Anterior cingulate cortex (tissue), 58 donors: ENCODE measurements at places on chromosomes 16 and 17.

- DNase-seq, result no peak
Observed at GRCh38 chr17:79862771-79863440, 23.7 kb upstream of the CBX4 start.

GRCh38 chr16:50037662-50038220, 12.7 kb downstream of the CNEP1R1 start:
- no peak for DNase-seq

- DNase-seq, result no peak
Observed at GRCh38 chr17:20797292-20797691, 217.8 kb downstream of the CDRT15L2 start.

DNA sequence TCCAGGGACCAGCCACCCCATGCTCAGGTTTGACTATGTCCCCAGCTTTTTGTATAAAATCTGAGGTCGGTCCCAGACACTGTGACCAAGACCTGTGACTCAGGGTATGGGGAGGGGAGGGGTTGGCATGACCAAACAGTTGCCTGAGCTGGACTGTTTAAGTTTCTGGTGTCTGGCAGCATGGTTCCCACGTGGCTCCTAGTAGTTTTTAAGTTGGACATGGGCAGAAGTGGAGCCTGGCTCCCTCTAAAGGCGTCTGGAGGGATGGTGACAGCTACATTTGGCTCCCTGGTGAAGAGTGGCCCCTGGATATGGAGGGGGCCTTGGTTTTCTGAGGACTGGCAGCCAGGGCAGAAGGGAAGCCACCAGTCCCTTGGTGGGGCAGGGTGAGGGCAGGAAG, 7.9 kb downstream of the SMCR8 start:
- DNase-seq, result no peak

DNA sequence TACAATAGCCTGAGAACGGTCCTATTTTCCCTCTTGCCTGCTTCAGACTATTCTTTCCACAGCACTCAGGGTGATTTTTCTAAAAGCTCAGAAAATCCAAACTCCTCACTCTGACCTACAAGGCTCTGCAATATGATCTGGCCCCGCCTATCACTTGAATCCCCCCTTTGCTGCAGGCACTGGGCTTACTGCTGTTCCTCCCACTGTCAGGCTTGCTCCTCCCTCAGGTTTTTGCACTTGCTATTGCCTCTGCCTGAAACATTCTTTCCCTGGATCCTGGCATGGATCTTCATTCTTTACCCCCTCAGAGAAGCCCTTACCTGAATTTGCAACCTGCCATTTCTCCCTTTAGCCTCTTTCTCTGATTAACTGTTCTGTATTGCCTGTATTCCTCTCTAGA, 52.3 kb downstream of the RPGRIP1L start:
- no peak for DNase-seq

DNA sequence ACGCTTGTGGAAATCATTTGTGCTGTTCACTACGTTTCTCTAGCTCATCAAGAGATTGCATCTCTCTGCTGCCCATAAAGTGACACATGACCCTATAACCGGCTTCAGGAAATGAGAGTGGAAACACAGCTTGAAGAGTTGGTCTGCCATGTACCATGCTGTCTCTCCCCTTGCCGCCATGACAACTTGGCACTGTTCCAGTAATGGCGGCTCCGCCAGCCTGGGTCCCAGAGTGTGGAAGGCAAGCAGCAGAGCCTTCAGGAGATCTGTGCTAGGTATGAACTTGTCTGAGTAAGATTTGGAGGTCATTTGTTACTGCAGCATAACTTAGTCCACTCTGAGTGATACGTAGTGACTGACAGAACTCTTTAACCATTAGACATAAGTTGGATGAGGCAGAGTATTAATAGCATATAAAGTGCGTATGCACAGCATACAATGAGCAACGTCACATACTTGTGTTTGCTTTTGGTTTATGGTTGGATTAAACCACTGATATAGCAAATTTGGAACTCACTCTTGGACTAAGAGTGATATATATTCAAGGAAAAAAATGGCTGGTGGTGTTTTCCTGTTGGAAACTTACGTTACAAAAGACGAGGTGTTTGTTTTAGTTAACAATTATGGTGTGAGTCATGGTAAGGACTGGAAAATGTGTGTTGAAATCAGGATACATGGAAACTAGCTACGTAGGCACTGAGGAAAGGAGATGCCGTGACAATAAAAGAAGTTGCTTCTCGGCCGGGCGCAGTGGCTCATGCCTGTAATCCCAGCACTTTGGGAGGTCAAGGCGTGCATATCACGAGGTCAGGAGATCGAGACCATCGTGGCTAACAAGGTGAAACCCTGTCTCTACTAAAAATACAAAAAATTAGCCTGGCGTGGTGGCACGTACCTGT, 24.4 kb upstream of the PMP22 start:
- DNase-seq, result no peak

GRCh38 chr16:79051313-79051712, 549.2 kb downstream of the MAF start:
- no peak for DNase-seq

DNA sequence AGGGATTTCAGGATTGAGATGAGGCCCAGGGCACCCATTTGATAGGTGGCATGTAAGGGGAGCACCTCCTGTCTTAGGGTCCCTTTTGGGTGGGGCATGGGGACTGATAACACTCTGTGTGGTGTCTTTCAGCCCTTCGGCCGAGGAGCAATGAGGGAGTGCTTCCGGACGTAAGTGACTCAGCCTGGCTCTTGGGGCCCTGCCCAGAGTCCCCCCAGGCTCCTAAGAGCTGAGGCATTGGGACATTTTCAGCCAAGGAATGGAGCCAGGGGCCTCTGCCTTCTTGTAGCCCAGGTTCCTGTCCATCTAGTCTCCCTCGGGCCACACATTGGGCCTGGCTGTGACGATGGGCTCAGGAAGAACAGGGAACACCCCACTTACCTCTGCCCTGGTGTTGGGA, 44.4 kb downstream of the EEF2K start:
- DNase-seq, result no peak

DNA sequence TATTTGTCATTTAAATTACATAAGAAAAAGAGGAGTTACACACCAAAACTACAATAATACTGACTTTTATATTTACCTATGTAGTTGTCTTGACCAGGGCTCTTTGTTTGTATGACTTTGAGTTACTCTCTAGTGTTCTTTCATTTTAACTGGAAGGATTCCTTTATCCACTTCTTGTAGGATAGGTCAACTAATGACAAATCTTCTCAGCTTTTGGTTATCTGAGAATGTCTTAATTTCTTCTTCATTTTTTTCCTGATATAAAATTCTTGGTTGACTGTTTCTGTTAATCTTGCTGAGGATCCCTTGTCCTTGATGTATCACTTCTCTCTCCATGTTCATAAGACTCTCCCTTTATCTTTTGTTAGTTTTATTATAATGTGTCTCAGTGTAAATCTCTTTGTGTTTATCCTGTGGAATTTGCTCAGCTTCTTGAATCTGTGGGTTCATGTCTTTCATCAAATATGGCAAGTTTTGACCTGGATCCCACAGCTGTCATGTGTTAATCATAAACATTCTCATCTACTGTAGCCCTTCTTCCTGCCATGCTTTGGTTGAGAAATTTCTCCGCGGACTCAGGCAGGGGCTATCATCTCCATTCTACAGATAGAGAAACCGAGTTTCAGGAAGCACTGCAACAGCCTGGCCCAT, 5.4 kb downstream of the PRSS41 start:
- DNase-seq, result no peak

GRCh38 chr16:79895053-79895916, 294.7 kb upstream of the MAF start:
- DNase-seq, result no peak

DNA sequence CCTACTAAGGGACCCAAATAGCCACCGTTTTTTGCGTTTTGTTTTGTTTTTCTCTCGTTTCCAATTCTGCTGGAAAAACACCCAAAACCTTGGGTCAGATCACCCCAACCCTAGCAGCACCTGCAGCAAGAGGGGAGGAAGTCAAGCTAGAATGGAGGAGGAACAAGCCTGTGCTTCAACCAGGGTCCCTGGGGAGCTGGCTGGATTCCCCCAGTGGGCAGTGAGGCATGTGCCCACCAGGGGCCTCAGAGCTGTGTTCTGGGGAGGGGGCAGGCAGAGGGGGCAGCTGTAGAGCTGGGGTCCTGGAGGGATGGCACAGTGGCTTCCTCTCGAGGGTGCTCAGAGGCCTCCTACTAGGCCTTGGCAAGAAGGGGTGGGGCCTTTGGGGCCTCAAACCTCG, 6.5 kb downstream of the CD79B start:
- DNase-seq, result no peak

DNA sequence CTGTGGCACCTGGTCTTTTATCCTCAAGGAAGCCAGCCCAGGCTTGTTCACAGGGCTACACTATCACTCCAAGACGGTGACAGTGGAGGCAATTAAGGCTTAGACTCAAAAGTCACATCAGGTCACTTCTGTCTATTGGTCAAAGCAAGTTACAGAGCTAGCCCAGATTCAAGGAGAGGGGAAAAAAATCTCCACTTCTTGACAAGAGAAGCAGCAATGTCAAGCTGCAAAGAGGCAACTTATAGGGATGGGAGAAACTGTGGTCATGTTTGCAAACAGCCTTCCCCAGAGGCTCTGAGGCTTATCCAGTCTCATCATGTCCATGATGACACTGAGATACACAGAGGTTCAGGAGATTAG, 31.6 kb downstream of the SERPINF1 start:
- DNase-seq, result no peak

GRCh38 chr16:78415013-78415412, 315.6 kb downstream of the WWOX start:
- DNase-seq, result no peak

DNA sequence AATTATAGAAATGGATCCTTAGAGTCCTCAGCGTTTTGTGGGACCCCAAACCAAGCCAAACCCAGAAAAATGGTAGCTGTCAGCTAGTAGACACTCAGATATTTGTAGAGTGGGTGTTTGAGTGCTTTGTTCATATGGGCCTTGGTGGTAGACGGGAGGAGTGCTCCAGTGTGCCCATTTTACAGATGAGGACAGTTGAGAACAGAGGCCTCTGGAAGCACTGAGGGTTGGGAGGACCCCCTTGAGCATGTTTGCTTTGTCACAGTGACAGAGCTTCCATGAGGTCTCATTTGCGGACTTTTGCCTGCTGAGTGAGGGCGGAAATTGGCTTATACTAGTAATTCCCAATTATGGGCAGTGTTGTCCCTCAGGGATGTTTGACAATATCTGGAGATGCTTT, 111.7 kb downstream of the ABCC6 start:
- DNase-seq, result no peak

DNA sequence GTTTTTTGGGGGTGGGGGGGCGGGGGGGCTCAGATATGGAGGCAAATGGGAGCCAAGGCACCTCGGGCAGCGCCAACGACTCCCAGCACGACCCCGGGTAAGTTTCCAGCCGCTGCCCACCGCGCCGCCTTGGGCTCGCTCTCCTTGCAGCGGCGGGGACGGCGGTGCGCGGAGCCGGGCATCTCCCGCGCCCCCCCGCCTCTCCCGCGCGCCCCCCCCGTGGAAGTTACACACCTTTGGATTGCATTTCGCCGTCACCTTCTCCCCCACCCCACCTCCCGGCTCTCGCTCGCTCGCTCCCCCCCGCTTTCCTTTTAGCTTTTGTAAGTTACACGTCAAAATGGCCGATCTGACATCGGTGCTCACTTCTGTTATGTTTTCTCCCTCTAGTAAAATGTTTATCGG, 387 bp downstream of the MSI2 start:
- DNase-seq, result no peak

DNA sequence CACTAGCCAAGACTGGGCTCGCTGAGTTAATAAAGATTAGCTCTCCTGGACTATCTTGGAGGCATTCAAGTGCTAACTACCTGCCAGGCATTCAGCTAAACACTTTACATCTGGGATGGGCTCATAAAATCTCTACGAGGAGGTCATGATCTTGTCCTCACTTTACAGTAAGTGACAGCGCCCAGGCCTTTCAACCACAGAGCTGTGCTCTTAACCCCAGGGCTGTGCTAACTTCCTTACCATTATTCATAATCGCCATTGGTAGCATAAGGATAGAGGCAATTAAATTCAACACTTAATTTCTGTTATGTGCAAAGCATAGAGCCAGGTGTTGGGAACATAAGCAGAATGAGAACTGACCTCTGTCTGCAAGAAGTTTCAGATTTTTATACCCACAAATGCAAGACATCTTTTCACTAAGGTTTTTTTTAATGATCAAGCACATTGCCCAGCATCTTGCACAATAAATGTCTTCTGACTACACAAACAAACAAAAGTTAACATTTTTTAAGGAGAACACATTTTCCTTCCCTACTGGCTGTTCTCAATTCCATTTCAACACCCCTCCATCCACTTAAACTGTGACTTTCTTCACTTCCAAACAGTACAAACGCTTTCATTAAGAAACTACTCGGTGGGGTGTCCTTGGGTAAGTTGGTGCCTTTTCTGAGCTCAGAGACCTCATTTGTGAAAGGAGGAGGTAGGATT, 172.3 kb downstream of the C16orf78 start:
- DNase-seq, result no peak

DNA sequence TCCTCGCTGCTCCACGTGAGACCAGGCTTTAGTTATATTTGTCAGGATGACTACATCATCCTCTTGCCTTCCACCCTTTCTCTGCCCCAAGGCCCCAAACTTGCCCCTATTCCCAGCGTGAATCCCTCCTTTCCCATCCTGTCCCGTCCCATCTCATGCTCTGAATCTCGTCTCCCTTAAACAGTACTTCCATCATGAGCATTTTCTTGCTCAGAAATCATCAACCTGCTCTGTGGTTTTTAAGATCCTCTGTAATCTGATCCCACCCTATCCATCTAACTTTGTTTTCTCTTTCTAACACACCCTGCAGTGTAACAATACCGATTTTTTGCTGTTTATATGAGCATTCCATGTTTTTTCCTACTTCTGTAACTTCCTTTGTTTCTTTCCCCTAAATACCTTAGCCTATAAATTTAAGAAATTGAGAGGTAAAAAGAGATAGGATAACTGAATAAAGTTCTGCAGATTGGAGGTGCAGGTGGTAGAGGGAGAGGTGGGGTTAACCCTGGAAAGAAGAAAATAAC, 39.7 kb downstream of the MRTFB start:
- no peak for DNase-seq

GRCh38 chr16:11405331-11406176, 60.3 kb downstream of the RMI2 start:
- no peak for DNase-seq

- DNase-seq, result no peak
Observed at GRCh38 chr16:29154088-29154487, 169.2 kb downstream of the LAT start.

DNA sequence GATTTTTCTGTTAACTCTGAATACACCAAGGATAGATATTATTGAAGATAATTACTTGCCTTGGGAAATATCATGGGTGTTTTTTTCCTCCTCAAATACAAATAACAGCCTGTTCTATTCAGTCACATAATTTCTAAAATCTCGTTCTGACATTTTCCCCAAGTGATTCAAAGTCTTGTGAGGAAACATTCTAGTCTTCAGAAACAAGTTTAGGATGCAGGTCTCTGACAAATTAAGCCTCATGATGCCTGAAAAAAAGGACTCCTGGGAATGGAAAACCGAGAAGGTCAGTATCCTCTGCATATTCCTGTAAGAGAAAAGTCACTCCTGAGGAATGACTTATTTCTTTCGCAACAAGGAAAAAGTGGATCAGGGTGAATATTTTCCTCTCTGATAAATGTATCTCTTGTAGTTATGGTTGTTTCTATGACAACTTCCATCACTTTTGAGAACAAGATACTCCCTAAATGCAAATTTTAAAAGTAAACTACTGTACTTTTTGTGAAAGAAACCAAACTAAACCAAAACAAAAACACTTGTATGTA, 384.6 kb downstream of the CNTNAP4 start:
- DNase-seq, result no peak

GRCh38 chr17:28379814-28380801, 8.6 kb downstream of the SARM1 start:
- no peak for DNase-seq
